ENCODE measurements at places on chromosomes 7 and 10.

GRCh38 chr7:87003872-87004798 lies 55.3 kb downstream of the ELAPOR2 start:
- no peak for ATAC-seq

DNA sequence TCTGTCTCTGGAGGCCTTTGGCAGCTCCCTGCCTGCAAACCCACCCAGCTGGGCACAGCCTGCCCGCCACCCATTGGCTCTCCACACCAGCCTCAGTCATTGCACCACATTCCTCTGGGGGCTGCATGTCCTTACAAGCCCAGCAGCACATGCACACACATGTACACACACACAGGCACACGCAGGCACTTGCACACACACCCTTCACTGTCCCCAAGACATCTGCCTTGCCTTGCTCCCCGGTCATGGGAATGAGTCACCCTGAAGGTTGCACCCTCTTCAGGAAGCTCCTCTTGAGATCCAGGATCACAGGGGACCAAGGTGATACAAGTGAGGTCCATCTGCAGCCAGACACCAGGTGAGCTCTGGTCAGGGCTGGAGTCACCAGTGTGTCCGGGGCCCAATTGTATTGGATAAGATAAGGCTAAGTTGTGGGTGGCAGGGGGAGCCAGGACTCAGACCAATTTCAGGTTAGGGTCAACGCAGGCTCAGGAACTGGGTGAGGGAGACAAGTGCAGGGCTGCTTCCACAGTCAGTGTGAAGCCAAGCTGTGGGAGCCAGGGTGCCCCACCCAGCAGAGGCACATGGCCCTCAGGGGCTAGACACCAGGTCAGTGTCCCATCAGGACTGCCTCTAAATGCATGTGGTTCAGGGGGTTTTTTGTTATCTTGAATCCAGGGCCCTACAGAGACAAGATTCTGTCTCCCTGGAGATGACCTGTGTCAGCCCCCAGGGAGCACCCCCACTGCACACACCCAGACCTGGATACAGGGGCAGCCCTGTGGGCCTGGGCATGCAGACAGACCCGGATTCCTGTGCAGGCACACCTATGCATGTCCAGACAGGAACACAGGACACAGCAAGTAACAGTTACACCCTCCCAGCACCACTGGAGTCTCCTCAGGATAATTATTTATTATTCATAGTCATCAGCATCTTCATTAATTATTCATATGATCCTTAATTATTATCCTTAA lies 33.8 kb downstream of the KCNH2 start:
- ATAC-seq, result no peak

DNA sequence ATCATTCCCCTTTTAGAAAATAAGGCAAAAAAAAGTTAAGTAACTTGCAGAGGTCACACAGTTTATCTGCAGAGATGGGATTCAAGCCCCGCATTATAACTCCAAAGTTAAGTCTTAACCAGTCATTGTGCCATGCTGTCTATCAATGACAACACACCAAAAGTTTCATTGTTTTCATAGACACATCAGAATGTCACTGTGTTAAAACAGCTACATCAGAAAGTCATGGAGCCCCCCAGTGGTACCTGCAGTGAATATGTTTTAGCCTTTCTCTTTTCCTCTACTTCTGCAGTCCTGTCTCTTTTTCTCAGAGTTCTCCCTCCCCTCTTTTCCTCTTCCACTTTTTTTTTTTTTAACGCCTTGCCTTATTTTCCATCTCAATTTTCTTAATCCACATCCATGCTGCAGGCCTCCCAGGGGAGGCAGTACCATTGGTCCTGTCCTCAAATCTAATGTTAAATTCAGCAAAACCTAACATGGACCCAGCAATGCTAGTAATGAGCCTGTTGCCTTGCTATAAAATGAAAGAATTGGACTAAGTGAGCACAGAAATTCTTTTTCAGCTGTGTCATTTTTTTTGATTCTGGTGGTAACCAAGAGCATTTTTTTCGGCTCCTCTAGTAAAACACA lies 3.8 kb upstream of the NRCAM start:
- peak; percentile 7 for ATAC-seq

DNA sequence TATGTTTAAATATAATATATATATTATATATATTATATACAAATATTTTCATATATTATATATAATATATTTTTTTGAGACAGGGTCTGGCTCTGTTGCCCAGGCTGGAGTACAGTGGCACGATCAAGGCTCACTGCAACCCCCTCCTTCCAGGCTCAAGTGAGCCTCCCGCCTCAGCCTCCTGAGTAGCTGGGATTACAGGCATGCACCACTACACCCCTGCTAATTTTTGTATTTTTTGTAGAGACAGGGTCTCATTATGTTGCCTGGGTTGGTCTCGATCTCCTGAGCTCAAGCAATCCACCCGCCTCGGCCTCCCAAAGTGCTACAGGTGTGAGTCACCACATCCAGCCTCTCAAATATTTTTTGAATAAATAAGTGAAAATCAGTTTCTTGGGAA lies 215.5 kb downstream of the GATA3 start:
- ATAC-seq, result no peak

- ATAC-seq, result no peak
These were observed 373.0 kb downstream of the RPS24 start for GRCh38 chr10:78406648-78407008.
